ENCODE measurements at places on chromosomes 11 and 22.

DNA sequence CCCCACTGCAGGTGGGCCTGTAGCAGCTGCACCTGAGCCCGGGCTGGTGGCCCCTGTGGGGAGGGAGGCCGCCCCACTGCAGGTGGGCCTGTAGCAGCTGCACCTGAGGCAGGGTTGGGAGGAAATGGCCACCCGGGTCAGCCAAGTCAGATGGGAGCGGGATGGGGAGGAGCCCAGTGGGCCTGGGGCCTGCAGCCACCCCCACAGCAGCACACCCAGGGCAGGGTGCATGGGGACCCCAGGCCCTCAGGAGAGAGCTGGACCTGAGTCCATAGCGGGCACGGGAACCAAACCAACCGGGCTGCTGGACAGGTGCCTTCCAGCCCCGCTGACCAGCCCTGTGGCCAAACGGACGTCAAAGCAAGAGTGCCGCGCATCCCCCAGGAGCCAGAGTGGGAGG lies 61.7 kb downstream of the BRD1 start:
- DNase-seq = no peak

GRCh38 chr11:47161134-47161854 lies 15.4 kb downstream of the ARFGAP2 start:
- peak; percentile 92 for DNase-seq

GRCh38 chr11:58641341-58641740 lies 18.9 kb downstream of the CNTF start:
- no peak for DNase-seq

- DNase-seq = no peak
Observed at GRCh38 chr11:91194546-91194945, 971.7 kb upstream of the CHORDC1 start.

- DNase-seq = no peak
Observed at GRCh38 chr22:38886333-38886732, 14.3 kb upstream of the CBX6 start.

- no peak for DNase-seq
Observed at GRCh38 chr11:69912911-69913451, 93.8 kb upstream of the FGF3 start.

DNA sequence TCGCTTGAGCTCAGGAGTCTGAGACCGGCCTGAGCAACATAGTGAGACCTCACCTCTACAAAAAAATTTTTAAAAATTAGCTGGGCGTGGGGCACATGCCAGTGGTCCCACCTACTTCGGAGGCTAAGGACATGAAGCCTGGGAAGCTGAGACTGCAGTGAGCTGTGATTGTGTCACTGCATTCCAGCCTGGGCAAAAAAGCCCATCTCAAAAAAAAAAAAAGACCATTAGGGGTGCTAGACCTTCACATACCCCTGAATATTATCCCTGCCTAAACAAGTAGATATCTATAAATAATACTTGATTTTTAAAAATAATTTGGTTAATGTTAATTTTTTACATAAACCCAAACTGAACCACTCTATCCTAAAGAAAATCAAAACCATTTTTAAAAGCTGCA lies 24.2 kb downstream of the NUP98 start:
- no peak for DNase-seq

- DNase-seq = no peak
Observed at GRCh38 chr11:44450295-44450932, 115.0 kb upstream of the CD82 start.

Data from COLO829 (cell line).